CD4-positive, alpha-beta T cell treated with Interleukin-21 for 1 hour (primary cell): ENCODE measurements at places on chromosomes 6 and 20.

GRCh38 chr6:157748839-157749571 lies 74.0 kb upstream of the SNX9 start:
- DNase-seq: no peak

DNA sequence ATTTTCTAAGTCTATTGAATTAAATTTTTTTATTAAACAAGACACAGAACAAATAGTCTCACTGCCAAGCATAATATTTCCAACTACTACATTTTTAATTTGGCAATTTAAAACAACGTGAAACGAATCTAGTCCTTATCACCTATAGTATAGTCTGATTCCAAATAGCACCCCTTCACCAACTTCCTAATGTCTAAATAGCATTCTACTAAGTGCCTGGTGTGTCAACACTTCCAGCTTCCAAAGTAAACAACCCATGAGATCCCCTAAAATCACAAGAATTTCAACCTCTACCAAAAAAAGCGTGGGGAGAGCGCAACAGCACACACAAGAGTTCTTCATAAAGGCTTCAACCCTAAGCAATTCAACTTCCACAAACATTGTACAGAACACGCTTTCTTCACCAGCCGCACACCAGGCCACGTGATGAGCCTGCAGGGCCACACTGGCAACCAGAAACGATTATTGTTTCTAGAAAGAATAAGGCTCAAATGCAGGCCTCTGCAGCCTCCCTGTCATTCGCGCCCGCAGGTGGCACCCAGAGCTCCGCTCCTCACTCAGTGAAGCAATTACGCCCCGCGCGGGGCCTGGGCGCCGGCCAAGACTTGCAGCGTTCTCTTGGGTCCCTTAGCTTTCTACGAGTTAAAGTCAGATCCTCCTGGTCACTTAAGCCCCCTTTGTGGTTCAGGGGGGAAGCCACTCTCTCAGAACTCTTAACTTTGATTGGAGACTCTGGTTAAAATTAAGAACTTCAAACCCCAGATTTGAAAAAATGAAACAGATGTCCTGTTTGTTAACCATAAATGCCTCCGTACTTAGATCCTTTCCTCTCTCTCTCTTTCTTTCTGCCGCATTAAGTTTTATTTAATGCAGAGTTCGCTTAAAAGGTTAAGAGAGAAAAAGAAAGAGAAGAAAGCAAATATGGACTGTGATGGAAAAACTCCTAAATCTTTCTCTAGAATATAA lies 18.3 kb downstream of the SIM1 start:
- no peak for DNase-seq

DNA sequence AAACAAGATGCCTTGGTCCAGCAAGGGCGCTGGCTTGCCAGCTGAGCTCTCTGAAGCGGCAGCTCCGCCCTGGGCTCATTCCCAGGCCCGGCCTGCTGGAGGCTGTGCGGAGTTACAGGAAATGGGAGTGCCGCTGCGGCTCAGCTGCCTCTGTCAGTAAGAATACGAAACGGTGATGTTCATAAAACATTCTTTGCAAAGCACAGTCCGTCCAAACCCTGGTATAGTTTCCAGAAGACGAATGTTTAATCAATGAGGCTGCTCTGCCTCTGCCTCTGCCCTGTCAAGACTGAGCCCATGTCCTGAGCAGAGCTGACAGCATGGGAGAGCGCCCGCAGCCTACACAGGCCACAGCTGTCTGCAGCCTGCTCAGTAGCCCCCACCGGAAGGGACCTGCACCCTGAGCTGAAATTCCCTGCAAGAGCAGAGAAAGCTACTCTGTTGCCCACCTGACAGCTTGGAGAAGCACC lies 153.3 kb upstream of the SNX9 start:
- DNase-seq: no peak

DNA sequence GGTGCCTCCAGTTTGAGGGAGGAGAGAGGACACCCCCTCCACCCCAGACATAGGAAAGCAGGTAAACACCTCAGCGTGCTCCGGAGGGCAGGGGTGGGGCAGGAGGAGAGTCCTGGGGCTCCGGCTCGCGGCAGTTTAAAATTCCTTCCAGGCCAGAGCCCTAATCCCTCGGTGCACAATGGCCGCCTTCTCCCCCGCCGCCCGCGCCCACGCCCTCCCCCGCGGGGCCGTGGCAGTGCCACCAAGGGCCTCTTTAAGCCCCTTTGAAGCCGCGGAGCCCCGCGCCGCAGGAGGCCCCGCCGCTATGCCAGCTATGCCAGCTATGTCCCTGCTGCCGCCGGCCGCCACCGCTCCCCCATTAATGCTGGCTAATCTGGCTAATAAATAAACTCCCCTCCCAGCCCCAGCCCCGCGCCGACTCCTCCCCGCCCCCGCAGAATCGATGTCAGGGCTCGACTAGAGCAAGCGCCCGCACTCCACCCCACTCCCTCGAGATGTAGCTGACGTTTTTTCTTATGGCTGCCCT lies 125.1 kb downstream of the MRPL14 start:
- DNase-seq: no peak

GRCh38 chr6:142534076-142534475 lies 232.3 kb downstream of the ADGRG6 start:
- DNase-seq: no peak

GRCh38 chr6:69064226-69064625 lies 429.1 kb downstream of the ADGRB3 start:
- no peak for DNase-seq

GRCh38 chr20:16411361-16411760 lies 161.9 kb downstream of the KIF16B start:
- DNase-seq: no peak

- peak; percentile 4 for DNase-seq
Measured at GRCh38 chr6:118968416-118968815, 33.5 kb upstream of the MCM9 start.

DNA sequence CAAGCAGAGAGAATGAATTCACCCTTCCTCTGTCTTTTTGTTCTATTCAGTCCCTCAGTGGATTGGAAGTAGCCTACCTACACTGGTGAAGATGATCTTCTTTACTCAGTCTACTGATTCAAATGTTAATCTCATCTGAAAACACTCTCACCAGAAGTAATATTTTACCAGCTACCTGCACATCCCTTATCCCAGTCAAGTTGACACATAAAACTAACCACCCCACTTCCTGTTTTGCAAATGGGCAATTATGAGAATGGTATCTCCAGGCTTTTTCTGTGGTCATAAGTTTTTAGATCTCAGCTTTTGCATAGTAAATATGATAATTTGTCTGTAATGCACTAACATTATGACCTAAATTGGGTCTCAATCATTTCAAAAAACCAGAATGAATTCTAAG lies 228.8 kb upstream of the ECI2 start:
- no peak for DNase-seq

GRCh38 chr6:139525415-139525814 lies 151.0 kb upstream of the CITED2 start:
- no peak for DNase-seq

- DNase-seq: no peak
Measured at GRCh38 chr20:50813101-50813643, 18.3 kb downstream of the BCAS4 start.

DNA sequence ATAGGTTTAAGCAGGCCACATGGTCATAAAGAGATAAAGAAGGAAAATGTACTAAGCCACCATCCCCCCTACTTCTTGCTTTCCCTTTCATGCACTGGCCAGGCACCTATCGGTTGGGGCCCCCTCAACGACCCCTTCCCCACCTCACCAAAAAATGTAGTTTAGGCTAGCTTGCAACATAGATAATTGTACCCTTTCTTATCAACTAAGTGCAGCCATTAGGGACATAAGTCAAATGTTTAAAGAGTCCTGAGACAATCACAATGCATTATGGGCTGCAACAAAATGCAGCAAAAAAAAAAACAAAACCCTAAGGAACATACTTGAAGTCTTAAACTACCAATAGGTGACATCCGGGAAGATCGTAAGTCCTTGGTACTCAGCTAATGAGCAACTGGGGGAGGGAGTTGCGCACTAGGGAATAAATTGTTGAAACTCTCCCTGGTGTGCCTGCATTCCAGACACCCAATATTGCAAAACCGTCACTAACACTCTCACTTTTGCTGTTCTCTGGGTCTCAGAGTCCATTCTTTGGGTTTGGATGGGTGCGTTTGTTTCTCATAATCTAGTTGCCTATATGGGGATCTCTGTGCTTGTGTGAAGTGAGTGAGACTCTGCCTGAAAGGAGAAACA lies 12.4 kb upstream of the HLA-G start:
- DNase-seq: no peak

GRCh38 chr6:138203315-138203714 lies 15.0 kb downstream of the PBOV1 start:
- DNase-seq: no peak

- DNase-seq: peak; percentile 12
Measured at GRCh38 chr6:151701911-151702562, 105.4 kb upstream of the ESR1 start.

GRCh38 chr6:149897015-149897697 lies 757 bp downstream of the RAET1E start:
- DNase-seq: no peak

DNA sequence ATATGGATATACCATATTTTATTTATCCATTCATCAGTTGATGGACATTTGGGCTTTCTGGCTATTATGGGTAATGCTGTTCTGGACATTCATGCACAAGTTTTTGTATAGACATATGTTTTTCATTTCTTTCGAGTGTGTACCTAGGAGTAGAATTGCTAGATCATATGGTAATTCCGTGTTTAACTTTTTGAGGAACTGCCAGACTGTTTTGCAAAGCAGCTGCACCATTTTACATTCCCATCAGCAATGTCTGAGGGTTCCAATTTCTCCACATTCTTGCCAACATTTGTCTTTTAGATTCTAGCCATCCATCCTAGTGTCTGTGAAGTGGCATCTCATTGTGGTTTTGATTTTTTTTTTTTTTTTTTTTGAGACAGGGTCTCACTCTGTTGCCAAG lies 20.8 kb downstream of the SRC start:
- no peak for DNase-seq

DNA sequence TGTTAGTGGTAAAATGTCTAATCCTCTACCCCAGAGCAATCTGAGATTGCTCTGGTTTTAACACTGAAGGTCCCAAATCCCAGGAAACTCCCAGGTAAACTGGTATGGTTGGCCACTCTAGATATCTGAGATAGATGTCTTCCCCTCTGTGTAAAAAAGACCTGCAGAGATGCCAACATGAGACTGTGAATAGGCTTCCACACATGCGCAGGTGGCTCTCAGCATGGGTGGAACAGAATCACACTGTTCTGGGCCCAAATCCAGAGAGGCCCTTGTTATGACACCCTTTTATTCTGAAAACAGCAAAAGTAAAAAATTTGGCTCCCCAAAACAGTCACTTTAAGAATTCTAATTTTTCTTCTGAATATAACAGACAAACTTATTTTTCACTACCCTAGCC lies 88.7 kb upstream of the BMP5 start:
- no peak for DNase-seq

DNA sequence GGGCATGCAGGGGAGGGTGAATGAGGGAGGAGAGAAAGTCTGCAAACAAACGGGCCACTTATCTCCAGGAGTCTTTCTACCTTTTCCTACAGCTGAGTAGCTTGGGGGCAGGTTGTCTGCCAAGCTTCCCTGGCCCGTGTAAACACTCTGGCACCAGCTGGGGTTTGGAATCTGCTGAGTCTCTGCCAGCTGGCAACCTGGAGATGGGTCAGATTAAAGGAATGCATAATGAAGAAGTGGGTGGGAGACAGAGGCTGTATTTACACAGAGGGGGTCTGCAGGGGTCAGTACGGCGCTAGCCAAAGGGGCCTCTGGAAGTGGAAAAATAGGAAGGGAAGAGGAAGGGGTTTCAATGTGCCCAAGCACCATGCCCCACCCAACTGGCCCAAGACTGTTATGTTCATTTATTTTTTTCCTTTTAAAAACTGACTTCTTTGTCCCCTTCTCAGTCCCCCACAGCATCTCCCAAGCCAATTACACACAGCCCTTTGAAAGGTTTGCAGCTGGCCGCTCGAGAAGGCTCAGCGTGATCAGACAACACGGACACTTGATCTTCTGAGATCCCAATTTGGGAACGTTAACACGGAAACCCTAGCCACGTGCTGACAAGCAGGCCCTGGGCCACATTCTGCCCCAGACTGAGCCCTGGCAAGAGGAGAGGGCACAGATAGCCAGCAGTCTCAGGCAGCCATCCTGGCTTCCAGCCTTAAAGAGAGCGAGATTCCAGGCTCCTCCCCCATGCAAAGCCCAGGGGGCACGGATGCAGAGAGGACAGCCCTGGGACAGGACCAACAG lies 25.2 kb downstream of the TRAM2 start:
- no peak for DNase-seq

DNA sequence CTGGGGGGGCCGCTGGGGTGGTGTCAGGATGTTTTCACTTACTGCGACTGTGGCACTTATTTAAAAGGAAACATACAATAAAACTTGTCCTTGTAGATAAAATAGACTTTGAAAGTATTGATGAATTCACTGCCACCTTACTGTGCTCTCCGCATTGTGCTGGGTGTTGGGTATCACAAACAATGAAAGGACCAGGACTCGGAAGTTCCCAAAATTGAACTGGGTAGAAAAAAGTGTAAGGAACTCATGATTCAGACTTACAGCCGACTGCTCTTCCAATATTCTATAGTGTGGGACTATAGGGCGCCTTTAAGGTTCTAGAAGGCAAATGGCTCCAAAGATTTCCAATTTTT lies 32.1 kb upstream of the ID4 start:
- no peak for DNase-seq

GRCh38 chr6:40794586-40794985 lies 207.4 kb upstream of the LRFN2 start:
- no peak for DNase-seq

GRCh38 chr6:162854228-162854627 lies 126.5 kb downstream of the PACRG start:
- DNase-seq: no peak

DNA sequence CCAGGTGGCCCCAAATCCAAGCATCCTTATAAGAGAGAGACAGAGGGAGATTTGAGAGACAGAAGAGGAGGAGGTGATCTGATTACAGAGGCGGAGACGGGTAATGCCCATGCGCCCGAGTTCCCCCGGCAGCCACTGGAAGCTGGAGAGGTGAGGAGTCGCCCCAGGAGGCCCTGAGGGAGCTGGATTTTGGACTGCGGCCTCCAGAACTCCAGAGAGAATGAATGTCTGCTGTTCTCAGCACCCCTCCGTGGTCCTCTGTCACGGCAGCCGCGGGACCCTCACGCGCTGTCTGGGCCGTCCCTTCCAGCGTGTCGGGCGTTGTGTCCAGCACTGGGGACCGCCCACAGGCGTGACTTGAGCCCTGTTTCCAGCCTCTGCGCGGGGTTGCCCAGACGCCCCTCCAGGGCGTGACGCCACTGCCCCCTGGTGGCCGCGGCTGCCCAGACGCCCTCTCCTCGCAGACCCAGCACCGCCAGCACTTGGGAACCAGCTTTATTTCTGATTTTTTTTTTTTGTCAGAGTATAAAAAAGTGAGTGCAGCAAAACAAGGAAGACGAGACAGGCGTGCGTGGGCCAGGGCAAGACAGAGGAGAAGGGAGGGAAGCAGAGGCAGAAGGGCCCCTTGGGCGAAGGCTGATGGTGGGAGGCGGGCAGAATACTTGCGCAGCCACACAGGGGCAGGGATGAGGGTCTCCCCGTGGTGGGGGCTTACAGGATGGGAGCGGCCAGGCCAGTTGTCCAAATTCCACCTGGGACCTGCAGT lies 4.1 kb upstream of the ZNF512B start:
- peak; percentile 77 for DNase-seq

GRCh38 chr6:52160472-52161104 lies 25.6 kb upstream of the IL17A start:
- no peak for DNase-seq

- no peak for DNase-seq
Measured at GRCh38 chr6:126867641-126868040, 250.8 kb upstream of the RSPO3 start.

- DNase-seq: no peak
Measured at GRCh38 chr6:35668096-35668495, 20.6 kb downstream of the FKBP5 start.

GRCh38 chr20:24027229-24027628 lies 38.6 kb upstream of the GGTLC1 start:
- DNase-seq: peak; percentile 93
